ENCODE measurements at places on chromosomes 2 and 18.

DNA sequence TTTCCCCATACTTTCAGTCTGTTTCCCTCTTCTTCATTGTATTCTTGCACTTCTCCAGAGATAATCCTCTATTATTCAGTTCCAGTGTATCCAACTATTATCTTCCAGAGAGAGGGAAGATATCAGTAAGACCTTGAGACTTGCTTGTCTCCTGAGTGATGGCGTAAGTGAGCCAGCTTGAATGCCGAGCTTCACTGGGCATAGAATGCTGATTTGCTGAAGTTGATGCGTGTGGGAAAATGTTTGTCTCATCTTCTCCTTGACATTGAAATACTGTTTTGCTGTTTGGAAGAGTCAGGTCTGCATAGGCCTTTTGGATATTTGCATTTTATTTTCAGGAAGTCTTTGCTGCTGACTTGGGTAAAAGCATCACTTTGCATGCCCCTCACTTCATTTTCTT, 41.1 kb upstream of the MGAT5 start:
- DNase-seq, result no peak

- no peak for DNase-seq
These were observed 531.2 kb upstream of the VRK2 start for GRCh38 chr2:57515366-57515765.

- DNase-seq, result no peak
These were observed 11.2 kb upstream of the STK17B start for GRCh38 chr2:196182439-196183171.

GRCh38 chr2:2027271-2027670, 283.0 kb upstream of the PXDN start:
- no peak for DNase-seq

DNA sequence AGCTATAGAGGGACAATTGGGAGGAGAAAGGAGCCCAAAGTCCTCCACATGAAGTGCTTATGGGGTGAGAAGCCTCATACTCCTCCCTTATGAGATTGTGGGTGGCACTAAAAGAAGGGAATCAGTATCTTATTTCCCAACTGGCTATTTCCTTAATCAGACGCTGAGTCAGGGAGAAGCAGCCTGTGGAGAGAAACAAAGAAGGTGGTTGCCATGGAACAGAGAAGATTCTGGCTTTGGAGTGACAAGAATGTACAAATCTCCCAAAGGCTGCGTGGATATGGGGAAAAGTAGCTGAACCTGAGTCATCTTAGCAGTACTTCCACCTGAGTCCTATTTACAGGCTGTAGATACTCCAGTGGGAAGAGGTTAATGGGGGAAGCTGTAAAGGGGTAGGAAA, 115.8 kb upstream of the CWC22 start:
- DNase-seq, result no peak

- no peak for DNase-seq
These were observed 204.6 kb downstream of the MGAT5 start for GRCh38 chr2:134458473-134458853.

- no peak for DNase-seq
These were observed 797.6 kb upstream of the CDH2 start for GRCh38 chr18:28974504-28974903.

- DNase-seq, result no peak
These were observed 64.9 kb upstream of the STPG4 start for GRCh38 chr2:47219970-47220369.

- DNase-seq, result no peak
These were observed 35.6 kb upstream of the CYP27C1 start for GRCh38 chr2:127255721-127256120.

DNA sequence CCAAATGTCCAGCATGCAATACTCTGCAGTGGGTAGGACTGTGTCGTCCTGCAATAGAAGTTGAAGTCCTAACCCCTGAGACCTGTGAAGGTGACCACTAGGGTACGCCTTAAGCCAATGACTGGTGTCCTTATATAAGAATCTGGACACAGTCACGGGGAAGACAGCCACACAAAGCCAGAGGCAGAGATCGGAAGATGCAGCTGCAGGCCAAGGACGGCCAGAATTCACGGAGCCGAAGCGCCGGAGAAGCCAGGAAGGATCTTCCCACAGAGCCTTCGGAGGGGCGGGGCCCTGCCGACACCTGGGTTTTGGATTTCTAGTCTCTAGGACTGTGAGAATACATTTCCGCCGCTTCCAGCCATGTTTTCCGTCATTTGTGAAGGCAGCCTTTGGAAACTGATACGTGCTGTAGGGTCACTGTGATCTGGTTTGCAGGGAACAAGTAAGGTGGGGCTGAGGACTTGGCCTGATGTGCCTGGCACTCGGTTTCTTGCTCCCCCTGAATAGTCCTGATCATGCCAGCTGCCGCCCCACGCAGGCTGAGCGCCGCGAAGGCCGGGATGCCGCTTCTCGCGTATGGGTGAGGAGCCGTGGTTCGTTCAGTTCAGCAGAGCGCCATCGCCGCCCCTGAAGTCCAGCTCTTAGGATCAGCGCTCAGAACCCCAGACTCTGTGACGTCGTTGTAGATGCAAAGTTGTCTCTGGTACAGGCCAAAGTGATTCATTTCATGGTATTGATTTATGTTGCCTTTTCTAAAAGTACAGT, 38.7 kb downstream of the PTGR3 start:
- no peak for DNase-seq

DNA sequence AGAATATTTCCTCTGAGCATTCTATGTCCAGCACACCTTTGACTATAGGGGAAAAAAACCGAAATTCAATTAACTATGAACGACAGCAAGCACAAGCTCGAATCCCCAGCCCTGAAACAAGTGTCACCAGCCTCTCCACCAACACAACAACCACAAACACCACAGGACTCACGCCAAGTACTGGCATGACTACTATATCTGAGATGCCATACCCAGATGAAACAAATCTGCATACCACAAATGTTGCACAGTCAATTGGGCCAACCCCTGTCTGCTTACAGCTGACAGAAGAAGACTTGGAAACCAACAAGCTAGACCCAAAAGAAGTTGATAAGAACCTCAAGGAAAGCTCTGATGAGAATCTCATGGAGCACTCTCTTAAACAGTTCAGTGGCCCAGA, 79.4 kb upstream of the FAM117B start:
- DNase-seq, result no peak

- no peak for DNase-seq
These were observed 135.8 kb downstream of the TAF4B start for GRCh38 chr18:26362021-26362420.

DNA sequence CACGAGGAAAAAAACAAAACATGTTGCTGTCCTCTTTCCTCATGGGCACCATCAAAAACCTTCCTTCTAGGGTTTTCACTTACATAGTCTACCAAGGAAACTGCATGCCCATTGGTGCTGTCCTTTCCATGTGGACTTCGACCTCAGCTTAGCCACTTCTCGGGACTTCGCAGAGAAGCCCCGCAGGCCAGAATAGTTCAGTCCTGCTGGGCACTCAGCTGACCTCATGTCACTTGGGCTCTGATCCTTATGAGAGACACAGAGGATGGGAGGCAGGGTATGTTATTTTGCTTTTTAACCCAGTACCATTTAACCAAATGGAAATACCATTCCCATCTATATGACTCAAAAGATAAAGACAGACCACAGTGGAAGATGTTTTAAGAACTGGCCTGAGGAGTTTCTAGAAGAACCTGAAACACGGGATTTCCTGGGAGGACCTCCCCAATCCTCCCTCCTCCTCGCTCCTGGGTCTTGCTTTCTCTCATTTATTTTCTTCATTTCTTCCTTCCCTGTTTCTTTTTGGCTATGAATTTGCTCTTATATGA, 28.4 kb downstream of the AAK1 start:
- DNase-seq, result no peak

DNA sequence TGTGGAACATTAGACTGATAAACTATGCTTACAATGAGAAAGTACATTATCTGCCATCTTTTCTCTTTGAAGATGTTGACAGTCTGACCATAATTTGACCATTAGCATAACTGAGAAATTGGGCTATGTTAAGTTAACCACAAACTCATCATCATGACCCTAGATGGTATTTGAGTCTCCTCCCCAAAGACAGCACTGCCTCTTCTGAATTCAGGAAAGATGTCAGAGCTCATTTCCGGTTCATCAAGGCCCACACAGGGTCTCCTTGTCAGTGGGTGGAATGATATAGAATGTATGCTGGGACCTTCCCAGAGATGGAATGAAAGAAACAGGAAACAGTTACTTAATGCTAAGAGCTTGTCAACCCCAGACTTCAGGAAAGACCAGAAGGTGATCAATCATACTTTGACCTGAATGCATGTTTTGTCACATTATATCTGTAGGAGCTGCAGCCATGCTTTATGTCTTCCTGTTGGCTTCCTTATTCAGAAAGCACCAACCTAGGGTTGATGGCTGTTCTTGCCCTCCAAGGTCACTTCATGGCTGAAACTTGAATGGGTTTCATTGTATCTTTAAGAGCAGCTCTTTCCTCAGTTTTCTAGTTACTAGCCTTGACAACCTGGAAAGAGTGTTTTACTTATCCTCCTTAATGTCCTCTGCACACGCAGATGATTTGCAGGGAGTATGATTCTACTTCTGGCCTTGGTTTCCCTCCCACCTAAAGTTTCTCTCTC, 99.1 kb upstream of the NEUROD1 start:
- no peak for DNase-seq

DNA sequence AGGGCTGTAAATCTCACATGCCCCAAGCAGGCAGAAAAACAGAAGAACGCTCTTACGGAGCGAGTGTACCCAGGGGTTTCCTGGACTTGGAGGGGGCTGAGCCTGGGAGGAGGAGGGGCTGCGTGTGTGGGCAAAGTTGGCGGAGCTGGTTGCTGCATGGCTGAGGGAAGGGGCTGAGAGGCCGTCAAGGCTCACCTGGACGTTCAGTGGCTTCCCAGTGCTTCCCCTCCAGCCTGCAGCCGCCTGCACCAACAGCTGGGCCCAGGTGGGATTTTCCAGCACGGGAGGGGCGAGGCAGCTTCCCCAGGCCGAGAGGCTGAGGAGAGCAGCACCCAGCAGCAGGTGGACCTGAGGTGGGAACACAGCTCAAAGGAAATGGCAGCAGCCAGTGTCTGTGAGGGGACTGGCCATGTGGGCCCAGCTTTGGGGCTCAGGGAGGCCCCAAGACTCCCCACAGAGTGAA, 70.6 kb upstream of the CTDP1 start:
- DNase-seq, result no peak

DNA sequence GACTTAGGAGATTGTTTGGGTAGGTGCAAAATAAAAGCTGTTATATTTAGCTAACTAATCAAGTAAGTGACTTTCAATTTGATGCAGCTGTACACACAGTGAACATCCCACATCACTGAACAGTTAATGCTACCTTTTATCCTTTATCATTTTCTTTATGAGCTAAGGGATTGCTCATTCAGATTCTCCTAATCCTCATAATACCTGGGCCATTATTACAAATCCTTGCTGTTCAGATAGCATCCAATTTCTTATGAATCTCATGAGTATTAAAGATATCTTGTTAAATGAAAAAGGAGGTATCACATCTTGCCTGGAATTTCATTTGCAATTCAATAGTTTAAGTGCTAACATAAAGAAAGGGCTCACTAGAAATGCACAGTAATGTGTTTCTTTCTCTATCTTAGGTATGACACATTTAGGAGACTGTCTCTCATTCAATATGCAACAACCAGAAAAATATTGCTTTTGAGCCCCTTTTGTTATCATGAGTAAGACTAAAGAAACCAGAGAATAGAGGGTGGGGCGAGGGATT, 918.5 kb downstream of the CBLN2 start:
- DNase-seq, result no peak

DNA sequence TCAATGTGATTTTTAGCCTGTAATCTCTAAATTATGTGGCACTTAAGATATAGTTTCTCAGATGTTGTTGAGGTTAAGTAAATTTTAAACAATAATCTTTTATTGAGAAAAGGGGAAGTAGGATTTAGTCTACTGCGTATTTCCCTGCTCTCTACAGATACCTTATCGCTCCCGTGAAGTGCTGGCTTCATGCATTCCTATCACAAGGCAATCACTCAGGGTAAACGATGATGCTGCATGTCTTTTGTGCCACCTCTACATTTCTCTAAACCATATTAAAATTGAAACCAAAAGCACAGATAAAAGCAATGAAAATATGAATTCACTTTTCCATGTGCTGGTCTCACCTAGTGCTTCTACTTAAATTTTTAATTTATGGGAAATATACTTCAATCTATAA, 14.4 kb upstream of the RPE start:
- no peak for DNase-seq

DNA sequence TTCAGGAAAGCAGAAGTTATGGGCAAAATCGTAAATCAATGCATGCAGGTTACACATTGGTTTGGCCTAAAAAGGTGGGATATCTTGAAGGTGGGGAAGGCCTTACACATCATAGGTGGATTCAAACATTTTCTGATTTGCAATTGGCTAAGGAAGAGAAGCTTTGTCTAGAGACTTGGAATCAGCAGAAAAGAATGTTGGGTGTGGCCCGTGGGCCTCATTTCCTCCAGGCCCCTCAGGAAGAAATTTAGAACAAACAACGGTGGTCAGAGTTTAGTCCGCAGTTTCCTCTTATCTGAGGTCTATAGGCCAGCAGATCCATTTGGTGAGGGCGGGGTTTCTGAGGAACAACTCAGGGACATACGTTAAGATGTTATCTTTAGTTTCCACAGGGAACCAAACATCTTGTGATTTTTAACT, 50.9 kb upstream of the AFF3 start:
- DNase-seq, result no peak

DNA sequence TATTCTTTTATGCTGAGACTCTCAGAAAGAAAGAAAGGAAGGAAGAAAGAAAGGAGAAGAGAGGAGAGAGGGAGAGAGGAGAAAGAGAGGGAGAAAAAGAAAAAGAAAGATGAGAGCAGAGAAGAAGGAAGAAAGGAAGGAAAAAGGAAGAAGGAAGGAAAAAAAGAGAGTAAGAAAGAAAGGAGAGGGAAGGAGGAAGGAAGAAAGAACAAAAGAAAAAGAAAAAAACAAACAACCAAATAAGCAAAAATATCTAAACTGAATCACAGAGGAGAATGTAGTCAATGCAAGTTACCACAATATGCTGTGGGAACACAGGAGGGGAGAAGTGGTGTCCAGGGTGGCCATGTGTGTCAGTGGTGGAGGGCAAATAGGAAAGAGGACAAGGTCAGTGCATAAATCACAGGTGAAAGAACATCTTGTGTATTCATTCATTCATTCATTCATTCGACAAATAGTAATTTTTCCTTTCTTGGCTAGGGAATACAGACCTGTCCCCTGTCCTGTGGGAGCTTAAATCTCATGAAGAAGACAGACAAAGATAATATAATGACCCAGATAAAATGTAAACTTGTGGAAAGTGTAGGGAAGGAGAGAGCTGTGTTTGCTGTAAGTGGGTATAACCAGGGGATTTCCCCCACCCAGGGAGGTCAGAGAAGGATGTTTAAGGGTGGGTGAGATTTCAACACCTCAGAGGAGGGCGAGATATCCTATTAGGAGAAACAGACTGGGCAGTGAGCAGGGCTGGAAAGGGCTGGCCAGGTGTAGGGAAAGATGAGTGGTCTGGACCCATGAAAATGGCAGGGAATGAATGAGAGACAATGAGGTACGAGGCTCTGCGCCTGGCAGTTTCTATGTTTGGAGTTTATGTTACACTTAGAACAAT, 50.7 kb downstream of the IL1R2 start:
- DNase-seq, result no peak

- DNase-seq, result no peak
These were observed 111.3 kb upstream of the TCF4 start for GRCh38 chr18:55699233-55699765.

GRCh38 chr18:48318436-48318835, 90.7 kb downstream of the ZBTB7C start:
- no peak for DNase-seq

GRCh38 chr2:233266481-233266880, 15.0 kb downstream of the ATG16L1 start:
- DNase-seq, result no peak

Measured in activated CD4-positive, alpha-beta T cell treated with anti-CD3 and anti-CD28 coated beads, Interleukin-2, amount 10 ng/mL, durations not matched to agents 7 days and 5 days (primary cell).